ENCODE measurements at places on chromosomes 5 and 9.

- DNase-seq, result no peak
Measured at GRCh38 chr9:81814794-81815464, 113.3 kb upstream of the SPATA31D4 start.

DNA sequence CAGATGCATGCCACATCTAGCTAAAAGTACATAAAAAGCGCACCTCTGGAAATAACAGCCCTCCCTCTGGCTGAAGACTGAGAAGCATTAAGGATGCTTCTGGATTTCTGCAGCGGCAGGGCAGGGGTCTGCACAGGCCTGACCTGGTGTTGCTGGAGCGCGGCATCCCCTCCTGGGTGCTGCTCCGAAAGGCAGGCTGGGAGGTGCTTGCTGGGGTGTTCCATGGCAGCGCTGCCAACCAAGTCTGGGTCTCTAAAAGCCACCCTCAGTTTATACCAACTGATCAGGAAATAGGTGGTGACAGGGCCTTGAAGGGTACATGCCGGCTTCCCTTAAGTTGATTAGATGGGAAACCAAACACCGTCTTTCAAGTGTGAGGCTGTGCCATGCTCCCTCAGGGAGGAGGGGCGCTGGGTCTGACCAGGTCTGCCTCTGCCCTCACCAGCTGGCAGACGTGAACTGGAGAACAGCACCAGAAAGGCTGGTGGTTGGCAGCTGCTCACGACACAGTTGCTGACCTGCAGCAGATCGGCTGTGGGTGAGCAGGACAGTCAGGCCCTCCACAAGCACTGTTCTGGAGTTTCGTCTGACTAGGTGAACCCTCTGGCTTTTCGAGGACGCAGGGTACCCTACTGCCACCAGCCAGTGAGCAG lies 81.6 kb downstream of the DAP start:
- DNase-seq, result no peak

- no peak for DNase-seq
Measured at GRCh38 chr9:136640171-136641111, 22.3 kb upstream of the EGFL7 start.

DNA sequence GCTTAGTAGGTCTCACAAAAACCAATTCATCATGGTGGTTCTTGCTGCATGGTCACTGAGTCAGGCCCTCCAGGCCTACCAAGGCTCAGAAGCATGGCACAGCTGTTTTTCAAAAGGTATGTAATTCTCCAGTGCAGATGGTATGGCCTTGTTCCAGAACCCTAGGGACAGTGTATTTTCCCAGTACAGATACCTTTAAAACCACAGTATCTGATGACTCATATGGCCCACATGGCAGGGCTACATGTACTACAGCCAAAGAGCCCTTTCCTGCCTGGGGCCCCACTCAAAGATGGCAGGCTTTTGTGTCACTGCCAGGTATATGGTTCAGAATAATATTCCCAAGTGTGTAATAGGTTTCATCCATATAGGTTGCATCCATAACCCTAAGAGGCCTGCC lies 16.5 kb downstream of the CSF2 start:
- peak; percentile 90 for DNase-seq

DNA sequence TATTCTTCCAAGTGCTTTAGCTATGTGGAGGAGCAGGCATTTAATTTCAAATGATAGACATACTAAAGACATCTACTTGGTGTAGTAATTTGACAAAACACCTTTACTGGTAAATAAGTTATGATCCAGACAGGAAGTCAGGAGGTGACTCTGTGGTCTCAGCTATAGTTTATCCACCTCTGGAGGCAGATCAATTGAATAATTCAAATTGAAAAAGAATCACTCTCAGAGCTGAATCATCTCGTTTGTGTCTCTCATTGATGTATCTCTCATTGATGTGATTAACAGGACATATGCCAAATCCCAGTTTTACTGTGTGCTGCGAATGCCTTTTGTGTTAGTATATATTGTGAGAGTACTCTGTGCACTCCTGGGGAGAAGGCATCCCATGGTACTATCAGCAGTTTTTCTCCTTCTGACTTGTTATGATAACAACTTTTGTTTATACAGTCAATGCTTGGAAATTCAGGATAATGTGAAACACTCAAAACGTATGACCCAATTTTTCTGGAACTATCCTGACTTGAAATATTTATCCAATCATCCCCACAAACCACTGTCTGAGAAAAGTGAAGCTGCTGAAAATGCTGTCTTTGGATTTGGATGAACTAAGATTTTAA lies 48.5 kb upstream of the DAB2 start:
- peak; percentile 98 for DNase-seq

GRCh38 chr5:63240063-63240755 lies 661.6 kb downstream of the LRRC70 start:
- DNase-seq, result no peak

DNA sequence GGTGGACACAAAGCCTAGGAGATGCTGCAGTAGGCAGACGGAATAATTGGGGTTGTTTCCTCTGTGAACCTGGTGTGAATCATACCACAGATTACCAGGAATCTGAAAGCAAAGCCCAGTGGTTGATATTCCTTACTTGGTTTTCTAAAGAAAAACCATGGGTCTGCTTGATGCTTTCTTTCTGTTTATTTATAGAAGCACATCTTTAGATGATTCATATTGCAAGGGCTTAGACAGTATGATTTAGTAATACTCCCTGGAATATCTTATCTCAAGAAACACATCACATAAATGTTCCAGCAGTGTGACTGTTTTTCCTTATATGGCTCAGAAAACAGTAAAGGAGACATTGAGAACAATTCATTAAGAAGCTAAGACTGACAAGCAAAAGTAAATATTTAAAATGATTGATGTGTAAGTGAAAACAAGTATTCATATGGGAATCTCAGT lies 623.3 kb downstream of the RAB3C start:
- DNase-seq, result peak; percentile 91

DNA sequence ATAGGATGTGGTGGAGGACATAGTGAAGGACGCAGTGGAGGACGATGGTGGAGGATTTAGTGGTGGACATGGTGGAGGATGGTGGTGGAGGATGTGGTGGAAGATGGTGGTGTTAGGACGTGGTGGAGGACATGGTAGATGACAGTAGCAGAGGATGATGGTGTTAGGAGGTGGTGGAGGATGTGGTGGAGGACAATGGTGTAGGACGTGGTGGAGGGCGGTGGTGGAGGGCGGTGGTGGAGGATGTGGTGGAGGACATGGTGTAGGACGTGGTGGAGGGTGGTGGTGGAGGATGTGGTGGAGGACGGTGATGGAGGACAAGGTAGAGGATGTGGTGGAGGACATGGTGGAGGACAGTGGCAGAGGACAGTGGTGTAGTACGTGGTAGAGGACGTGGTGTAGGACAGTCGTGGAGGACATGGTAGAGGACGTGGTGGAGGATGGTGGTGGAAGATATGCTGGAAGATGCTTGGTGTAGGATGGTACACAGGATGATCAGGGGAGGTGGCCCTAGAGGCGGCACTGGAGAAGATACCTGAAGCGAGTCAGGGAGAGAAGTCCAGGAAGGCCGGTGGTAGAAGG lies 68.7 kb downstream of the S1PR3 start:
- DNase-seq, result no peak

DNA sequence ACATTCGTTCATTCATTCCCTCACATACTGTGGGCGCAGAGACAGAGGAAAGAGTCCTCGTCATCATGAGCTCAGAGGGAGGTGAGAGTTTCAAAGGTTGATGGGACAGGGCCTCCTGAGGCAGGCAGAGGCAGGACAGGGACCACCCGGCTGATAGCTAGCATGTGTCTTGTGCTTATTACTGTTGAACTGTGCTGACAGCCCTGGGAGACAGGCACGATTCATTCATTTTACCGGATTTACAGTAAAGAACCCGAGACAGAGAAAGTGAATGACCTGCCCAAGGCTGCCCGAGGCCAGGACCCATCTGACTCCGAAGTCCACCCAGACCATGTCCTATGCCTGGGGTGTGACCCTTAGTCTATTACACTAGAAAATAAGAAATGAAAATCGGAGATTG lies 4.9 kb upstream of the FAM163B start:
- no peak for DNase-seq

- no peak for DNase-seq
Measured at GRCh38 chr5:1100664-1101574, 10.9 kb downstream of the SLC12A7 start.

DNA sequence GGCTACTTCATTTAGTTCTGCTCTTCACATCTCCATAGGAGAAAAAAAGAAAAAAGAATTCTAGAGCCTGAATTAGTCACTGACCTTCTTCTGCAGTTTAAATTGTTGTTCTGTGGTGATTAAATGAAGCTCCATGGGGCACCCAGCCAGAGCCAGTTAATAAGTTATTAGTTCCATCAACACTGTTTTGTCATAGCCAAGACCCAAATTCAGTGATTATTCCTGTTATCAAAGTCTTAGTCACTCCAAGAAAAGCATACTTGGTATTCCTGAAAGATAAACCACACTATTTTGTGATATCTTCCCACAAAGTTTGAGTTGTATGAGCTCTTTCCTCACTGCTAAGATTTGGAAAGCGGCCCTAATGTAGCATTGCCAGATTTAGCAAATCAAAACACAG lies 134.8 kb upstream of the RGMB start:
- DNase-seq, result peak; percentile 81

- DNase-seq, result no peak
Measured at GRCh38 chr9:35757226-35757891, 3.3 kb upstream of the MSMP start.

- DNase-seq, result peak; percentile 78
Measured at GRCh38 chr5:122183098-122183787, 53.9 kb downstream of the ZNF474 start.

DNA sequence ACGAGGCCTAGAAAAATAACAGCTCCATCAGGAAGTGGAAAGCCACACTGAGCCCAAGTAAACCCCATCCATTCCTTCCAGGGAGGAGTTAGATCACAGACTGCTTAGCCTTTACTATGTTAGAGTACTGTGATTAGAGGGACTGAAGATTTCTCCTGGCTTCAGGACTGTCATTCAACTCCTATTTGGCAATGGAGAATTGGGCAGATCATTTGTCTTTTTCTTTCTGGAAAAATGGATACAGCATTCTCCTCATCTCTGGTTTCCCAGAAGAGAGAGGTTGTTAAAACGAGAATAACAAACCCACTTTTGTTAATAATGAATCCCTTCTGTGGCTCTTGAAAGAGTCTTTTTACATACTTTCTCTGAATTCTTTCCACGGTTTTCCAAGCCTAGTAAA lies 150.4 kb downstream of the GABRB2 start:
- DNase-seq, result no peak

DNA sequence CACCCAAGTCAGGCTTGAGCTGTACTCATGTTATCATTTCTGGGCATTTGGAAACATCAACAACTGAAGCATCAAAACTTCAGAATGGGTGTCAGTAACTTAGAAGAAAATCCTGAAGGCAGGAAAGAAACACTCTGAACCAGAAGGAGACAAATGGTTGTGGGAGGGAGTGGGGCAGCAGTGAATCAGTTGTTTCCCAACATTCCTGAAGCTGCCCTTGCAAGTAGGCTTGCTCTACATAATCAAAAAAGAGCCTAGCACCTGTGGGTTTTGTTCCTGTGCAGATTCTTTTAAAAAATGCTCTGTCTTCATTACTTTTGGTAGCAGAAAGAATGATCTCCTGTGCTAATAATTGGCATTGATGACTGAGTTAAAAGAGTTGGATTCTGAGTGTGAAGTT lies 424.2 kb upstream of the GRIA1 start:
- no peak for DNase-seq

- DNase-seq, result no peak
Measured at GRCh38 chr5:54450542-54450941, 5.0 kb upstream of the HSPB3 start.

DNA sequence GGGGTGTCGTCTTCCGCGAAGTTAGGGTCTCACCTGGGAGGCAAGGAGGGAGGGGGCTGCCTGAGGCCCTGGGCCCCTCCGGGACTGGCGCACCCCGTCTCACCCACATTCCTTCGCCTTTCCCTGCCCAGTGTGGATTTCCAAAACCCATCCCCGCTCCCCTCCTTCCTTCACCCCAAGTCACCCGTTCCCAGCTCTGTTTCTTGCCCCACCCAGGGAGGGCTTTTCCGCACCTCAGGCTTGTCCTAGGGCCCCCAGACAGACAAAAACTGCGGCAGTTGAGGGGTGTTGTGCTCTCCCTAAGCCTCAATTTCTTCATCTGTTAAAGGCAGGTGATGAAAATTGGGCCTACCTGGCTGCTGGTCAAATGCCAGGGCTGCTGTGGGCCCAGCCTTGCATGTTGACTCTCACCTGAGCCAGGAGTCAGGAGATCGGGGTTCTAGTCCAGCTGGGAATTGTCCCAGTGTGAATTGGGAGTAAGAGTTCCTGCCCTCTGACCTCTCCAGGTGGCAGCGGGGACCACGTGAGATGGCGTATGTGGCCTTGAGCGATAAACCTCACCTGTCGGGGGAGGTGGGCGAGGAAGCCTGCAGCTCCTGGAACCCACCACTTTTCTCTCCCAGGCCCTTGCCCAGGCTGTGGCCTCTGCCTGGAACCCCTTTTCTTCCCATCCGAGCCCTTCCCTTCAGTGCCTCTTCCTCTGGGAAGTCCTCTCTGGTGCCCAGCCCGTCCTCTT lies 143.4 kb upstream of the IER5L start:
- DNase-seq, result no peak

- DNase-seq, result peak; percentile 11
Measured at GRCh38 chr5:67493676-67494075, 297.1 kb upstream of the CD180 start.

DNA sequence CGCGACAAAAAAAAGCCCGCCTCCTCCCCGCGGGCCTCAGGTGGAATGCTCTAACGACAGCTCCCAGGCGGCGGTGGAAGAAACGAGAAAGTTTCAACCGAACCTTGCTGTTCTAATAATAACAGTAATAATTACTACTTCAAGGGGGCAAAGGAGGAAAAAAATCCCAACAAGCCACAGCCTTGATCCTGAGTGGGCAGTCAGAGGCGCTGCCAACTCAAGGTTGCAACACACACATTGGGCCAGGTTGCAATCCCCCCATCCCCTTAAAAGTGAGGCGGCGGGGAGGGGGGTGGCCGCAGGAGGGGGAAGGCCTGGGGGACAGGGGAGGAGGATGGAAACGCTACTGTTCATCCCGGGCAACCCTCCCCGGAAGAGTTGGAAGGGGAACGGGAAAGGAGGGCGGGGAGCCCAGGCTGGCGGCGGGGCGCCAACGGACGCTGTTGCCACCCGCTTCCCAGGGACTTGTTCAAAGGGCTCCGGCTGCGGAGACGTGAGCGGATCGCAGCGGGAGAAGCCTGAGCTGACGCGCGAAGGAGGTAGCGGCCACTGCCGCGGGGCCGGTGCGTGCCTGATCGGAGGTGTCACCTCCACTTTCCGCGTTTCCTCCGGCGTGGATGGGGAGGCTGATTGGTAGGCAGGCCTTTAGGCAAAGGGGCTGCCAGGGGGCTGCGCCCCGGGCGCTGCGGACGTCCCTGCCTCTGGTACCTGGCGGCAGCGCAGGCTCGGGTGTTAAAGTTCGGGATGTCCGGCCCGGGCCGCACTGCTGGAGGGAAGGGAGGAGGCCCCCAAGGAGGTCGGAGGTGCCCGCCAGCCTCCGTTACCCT lies 647 bp downstream of the SMARCA2 start:
- peak; percentile 41 for DNase-seq

DNA sequence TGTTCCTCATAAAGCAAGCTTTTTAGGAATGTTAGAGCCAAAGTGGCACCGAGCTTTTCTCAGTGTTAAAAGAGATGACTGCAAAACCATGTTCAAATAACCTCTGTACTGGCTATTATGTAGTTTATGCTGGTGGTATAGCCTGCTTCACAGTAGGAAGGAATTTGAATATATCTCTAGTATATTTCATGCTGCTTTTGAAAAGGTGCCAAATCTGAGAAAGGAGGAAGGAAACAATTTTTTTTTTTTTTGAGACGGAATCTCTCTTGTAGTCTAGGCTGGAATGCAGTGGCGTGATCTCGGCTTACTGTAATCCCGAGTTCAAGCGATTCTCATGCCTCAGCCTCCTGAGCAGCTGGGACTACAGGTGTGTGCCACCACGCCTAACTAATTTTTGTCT lies 13.5 kb downstream of the CREBRF start:
- DNase-seq, result no peak

- DNase-seq, result no peak
Measured at GRCh38 chr5:123398058-123398733, 25.0 kb downstream of the CEP120 start.
